ENCODE measurements at places on chromosomes 11 and 22. TPM values are rescaled to one million over a fixed set of nuclear protein-coding genes. Genes with fewer than 3 reads are reported as not detected.

CELF1 gene
- total RNA-seq, result 138 TPM

GRCh38 chr11:118436639-118437207 lies 431 bp downstream of the KMT2A start:
- H3K27me3 ChIP-seq, result no peaks in the 10 kb centered on the region
- H3K27ac ChIP-seq, result peak overlapping the region; percentile 98
- H3K4me3 ChIP-seq, result peak overlapping the region; percentile 72
- DNase-seq, result peak; percentile 52
- no peaks in the 10 kb centered on the region for H3K36me3 ChIP-seq
- no peaks in the 10 kb centered on the region for H3K4me1 ChIP-seq

GRCh38 chr22:23823331-23823791 lies 15.4 kb downstream of the DERL3 start:
- H3K36me3 ChIP-seq, result no peaks in the 10 kb centered on the region
- no peaks in the 10 kb centered on the region for H3K27me3 ChIP-seq
- H3K4me3 ChIP-seq, result no peak overlapping the region
- H3K4me1 ChIP-seq, result no peaks in the 10 kb centered on the region
- DNase-seq, result no peak

PDGFD gene
- total RNA-seq, result 2.8 TPM
